ENCODE measurements at places on chromosomes 1 and 21.

DNA sequence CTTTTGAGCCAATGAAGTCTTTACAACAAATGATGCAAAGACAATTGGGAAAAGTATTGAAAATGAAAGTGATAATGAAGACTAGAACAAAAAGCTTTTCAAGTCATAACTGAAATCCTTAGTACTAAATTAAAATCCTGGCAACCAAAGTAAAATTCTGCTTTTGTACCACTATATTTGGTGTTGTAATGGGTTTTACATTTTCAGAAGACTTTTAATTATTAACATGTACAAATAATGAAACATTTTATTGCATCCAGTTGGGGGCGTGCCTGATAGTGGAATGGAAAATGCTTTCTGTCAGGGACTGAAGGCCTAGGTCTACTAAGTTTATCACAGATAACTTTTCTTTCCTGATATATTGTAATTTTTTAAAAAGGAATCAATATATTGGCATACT is 89.4 kb downstream of the SDCCAG8 start:
- DNase-seq: no peak

- DNase-seq: peak; percentile 27
These were observed 4.1 kb downstream of the KRTAP13-4 start for GRCh38 chr21:30434033-30434631.

DNA sequence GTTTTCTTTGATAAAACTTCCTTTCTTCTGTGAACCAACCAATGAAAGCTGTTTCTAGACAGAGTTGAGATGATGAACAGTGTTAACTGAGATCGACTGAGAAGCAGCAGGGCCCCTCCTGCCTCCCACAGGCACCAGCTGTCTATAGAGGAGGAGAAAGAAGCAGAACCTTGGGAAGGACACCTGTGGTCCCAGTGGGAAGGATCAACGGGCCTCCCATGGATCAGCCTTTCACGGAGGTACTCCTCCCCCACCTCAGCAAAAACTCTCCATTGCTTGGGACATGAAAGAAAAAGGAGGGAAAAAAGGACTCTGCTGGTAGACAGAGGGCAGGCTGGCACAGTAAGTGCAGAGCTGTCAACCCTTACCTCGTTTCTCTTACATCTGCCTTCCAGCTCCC is 40.5 kb downstream of the PLPPR5 start:
- DNase-seq: no peak

- no peak for DNase-seq
These were observed 330.9 kb downstream of the S1PR1 start for GRCh38 chr1:101567582-101568189.

- no peak for DNase-seq
These were observed 20.3 kb upstream of the IL6R start for GRCh38 chr1:154384650-154385489.

- no peak for DNase-seq
These were observed 145.5 kb upstream of the FGGY start for GRCh38 chr1:59151387-59151761.

- no peak for DNase-seq
These were observed 11.9 kb upstream of the TCP10L start for GRCh38 chr21:32597205-32597604.

- DNase-seq: peak; percentile 31
These were observed at the start of gene MCOLN3 for GRCh38 chr1:85048296-85049064. Gene MCOLN3, minus strand, starts transcription at chr1:85048500. Its CDS starts 3,140 bp downstream, at chr1:85045360.

GRCh38 chr1:233151861-233152260 is 143.7 kb downstream of the PCNX2 start:
- no peak for DNase-seq

DNA sequence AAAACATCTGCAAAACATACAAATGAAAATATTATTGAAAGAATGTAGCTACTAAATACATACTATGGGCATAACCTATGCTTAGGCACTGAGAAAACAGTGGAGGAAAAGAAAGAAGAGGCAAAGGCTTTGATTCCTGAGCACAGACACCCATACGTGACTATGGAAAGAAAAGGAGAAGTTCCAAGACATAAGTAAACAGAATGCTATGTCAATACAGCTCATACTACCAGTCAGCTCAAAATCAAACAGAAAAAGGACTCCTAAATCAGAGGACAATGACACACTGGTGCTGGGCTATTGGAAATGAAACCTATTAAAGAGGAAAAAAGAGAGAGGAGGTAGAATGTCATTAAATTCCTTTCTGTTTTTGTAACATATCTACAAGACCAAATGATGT is 225.4 kb downstream of the SMYD3 start:
- DNase-seq: no peak

DNA sequence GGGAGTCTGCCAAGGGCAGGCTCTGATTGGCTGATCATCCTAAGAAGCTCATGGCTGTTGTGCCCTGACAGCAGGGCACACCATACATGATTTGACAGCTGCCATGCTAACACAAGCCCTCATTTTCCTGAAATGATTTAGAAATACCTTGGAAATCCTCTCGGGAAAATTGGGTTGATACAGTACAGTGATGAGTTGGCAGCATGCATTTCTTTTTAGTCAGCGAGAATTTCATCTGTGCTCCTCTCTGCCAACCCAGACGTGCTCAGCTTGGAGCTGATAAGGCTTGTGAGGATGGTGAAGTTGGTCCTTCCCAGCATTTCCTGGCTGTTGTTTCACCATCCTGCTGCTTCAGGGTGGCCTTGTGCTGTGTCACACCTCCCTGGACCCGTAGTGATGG is 22.6 kb upstream of the KCNQ4 start:
- DNase-seq: no peak

DNA sequence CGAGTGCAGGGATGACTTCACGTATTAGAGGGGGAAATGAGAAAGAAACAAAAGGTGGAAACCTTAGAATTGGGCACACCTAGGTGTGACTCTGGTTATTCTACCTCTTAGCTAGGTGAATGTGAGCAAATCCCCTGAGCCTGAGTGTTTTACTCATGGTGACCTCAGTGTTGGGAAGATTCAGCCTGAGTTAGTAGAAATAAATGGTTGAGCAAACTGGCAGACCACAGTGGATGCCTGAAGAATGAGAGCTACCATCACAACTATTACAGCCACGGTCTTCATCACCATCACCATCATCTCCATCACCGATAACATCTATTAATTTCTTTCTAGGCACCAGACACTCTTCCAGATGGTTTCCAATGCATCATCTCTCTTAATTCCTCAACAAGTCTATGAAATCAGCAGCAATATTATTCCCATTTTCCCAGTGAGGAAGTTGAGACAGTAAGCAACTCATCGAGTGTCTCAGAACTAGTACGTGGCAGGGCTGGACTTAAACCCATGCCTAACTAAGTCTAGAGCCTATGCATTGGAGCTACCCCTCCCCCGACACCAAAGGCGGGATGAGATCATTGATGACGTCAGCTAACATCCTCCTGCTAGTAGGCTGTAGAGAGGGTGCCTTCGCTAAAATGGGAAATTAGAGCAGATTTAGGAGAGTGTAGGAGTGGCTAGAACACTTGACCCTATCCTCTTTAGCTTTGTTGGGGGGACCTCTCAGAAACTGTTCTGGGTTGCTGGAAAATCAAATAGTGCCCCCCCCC is 7.9 kb upstream of the KAZN start:
- no peak for DNase-seq

GRCh38 chr1:245582026-245582425 is 427.2 kb downstream of the KIF26B start:
- no peak for DNase-seq

- DNase-seq: no peak
These were observed 25.0 kb upstream of the UAP1 start for GRCh38 chr1:162536511-162536910.

DNA sequence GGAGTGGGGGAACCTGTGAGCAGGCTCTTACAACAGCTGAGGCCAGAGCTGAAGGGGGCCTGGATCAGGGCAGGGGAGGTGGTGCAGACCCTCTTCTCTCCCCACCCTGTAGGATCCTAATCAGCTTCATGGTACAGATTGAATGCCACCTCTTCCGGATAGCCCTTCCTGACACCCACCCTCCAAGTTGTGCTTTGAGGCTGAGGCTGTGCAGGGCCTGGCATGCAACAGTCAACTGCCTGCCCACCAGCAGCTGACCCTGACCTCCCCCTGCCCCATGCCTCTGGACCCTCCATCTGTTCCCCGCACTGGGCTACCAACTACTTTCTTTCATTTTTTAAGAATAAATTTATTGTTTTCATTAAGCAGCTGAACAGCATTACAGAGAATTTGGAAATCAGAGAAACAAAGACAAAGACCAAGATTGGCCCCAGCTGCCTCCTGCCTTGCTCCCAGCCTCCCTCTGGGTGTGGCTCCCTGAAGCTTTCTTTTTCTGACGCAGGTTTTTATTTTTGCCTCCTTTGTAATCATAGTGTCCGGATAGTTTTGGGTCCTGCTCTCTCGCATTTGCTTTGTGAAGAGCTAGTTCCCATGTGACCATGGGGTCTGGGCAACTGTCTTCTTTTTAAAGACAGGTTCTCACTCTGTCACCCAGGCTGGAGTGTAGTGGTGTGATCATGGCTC is 12.8 kb downstream of the ZNF362 start:
- no peak for DNase-seq

DNA sequence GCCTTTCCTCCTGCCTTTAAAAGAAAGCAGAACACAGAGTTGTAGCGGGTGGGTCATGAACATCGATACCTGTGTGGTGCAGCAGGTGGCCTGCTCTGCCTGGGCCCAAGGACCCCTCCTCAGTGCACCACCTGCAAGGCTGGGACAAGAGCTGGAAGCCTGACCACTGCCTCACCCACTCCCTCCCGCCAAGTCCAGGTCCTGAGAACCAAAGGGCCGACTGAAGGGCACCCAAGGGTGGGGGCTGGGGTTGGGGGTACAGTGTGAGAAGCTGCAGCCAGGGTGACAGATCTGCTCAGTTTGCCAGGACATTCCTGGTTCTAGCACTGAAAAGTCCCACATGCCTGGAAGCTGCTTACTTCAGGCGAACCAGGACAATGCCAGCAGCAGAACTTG is 36.1 kb downstream of the NTPCR start:
- DNase-seq: no peak

- DNase-seq: no peak
These were observed 28.5 kb downstream of the MTR start for GRCh38 chr1:236823559-236823958.

- no peak for DNase-seq
These were observed 136.2 kb downstream of the ZC3H11B start for GRCh38 chr1:219476716-219477115.

DNA sequence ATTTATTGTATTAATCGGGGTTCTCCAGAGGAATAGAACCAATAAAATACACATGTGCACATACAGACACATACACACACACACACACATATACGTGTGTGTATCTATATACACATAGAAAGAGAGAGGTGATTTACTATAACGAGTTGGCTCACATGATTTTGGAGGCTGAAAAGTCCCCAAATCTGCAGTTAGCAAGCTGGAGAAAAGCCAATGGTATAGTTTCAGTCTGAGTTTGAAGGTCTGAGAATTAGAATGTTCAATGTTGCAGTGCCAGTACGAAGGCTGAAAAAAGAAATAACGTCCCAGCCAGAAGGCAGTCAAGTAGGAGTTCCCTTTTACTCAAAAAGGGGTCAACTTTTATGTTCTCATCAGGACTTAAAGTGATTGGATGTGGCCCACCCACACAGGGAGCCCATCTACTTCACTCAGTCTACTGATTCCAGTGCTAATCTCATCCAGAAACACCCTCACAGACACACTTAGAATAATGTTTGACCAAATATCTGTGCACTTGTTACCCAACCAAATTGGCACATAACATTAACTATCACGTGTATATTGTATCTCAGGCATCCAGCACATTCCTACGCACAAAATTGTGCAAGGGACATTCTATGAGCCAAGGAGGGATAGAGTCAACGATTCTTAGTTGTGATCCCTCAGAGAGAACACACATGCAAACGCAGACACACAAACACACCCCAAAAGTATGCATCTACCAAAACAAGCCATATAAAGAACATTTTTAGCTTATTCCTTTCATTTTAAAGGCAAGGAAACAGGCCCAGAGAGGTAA is 195.5 kb upstream of the DUSP10 start:
- DNase-seq: no peak

GRCh38 chr21:25573409-25574206 is 33.7 kb downstream of the MRPL39 start:
- no peak for DNase-seq

GRCh38 chr1:226181996-226182714 is 4.4 kb downstream of the ACBD3 start:
- DNase-seq: peak; percentile 56

- no peak for DNase-seq
These were observed 1350.4 kb downstream of the AMY1C start for GRCh38 chr1:105100102-105100501.

- no peak for DNase-seq
These were observed 29.5 kb downstream of the PEX14 start for GRCh38 chr1:10504249-10504648.

DNA sequence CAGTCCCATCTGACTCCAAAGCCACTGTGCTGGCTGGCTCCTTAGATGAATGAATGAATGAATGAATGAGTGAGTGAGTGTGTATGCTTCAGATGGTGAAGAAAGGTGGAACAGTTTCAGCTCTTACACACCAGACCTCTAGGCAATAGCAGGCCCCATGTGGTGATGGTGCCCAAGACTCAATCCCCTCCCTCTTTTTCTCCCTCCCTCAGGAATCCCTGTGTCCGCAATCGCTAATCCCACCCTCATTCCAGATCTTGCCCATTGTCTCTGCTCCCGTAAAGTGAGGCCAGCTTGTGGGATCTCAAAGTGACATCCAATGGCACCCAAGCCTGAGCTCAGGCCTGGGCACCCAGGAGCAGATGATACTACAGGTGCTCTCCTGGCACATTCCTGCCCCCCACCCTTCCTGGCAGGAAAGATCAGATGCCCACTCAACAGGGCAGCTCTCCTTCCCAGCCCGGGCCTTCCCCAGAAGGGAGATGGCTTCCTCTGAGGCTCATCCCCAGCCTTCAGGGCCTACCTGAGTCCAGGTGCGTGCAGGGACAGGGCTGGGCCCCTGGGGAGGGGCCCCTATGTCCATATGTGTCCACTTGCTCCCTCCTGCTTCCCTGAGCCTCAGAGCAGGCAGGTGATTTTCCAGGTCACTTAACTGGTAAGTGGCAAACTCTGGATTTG is 106.4 kb downstream of the HMGB4 start:
- DNase-seq: no peak

- no peak for DNase-seq
These were observed 21.4 kb upstream of the BLACAT1 start for GRCh38 chr1:205477121-205477758.

GRCh38 chr1:7671676-7672075 is 99.4 kb upstream of the VAMP3 start:
- DNase-seq: no peak

DNA sequence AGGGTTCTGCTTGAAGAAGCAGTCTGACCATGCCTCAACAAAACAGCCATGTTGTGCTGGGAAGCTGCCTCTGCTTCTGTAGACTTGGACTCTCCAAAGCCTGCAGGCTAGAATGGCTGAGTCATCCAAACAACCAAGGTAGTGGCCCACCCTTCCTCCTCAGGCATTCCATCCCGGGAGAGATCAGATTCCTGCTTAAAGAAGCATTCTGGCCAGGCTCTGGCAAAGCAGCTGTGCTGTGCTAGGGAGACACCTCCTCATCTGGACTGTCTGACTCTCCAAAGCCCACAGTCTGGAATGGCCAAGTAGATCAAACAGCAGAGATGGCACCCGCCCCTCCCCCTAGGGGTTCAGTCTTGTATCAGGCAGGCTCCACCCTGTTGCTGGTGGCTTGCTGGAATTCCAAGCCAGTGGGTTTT is 38.3 kb upstream of the F3 start:
- no peak for DNase-seq

GRCh38 chr21:45998871-45999580 is 17.5 kb downstream of the COL6A1 start:
- DNase-seq: no peak

- no peak for DNase-seq
These were observed 163.9 kb upstream of the LRRC7 start for GRCh38 chr1:69403756-69404320.

All from HuH-7 (cell line).